Gastroesophageal sphincter (tissue), 4 donors: ENCODE measurements at places on chromosomes 2 and 18. TPM values are rescaled to one million over a fixed set of nuclear protein-coding genes. Genes with fewer than 3 reads are reported as not detected.

DNA sequence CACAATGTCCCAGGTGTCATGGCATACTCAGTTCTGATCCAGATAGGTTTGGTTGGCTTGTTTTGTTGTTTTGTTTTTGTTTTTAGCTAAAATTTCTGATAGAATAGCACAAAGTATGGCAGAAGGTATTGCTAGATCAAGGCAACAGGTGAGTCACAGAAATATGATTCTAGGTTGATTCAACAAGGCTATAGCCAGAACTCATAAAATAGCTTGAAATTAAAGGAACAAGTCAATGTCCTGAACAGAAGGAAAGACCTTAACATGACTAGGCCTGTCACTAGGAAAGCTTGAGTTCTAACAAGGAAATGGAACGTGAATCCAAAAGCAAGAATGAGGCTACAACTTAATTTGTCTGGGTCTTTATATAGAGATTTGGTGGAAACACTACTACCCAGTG lies 157.1 kb downstream of the GALNT3 start:
- no peak for ATAC-seq

DNA sequence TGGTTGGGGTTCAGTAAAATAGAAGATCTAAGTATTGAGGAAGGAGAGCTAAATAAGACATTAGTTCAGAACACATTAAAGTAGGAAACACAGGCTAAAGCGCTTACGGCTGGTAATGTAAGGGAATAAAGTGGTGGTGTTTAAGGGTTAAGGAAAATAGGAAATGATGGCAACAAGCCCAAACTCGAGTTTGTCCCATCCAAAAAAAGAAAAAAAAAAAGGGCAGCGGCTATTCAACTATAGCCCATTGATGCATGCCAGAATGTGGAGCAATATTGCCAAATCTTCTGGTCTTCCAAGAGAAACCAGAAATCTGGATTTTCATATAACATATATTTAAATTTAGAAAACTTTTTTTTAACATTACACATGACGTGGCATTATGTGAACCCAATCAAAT lies 161.0 kb downstream of the ARHGAP15 start:
- no peak for ATAC-seq

DNA sequence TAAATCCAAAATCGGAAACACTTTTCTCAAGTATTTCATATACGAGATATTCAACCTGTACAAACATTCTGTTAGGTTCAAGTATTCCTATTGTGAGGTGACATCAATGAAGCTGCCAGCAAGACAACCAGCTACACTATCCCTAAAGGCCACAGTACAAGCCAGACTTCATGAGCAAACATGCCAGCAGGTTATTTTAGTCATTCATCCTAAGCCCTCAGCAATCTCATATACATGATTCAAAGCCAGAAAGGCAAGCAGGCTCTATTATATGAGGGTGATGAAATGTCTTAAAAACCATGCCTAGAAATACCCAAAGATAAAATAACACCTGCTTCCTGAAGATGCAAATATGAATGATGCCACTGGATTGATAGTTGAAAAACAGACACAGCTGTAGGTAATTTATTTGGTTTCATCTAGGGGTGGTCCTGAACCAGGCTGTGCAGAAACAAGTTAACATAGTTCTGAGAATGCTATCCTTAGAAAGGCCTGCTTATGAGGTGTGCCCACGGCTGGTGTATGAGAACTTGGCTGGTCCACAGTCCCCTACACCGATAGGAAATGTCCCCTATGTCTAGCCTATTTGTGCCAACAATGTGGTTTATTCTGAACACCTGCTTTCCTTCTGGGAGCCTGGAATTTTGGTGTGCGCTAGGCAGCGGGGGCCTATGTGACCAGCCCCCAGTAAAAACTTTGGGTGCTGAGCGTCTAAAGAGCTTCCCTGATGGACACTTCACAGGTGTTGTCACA lies 48.2 kb upstream of the KIDINS220 start:
- ATAC-seq = no peak

- ATAC-seq = no peak
Observed at GRCh38 chr18:31252522-31252921, 65.4 kb upstream of the DSG1 start.

The IL18RAP gene
- 0.47 TPM for total RNA-seq

- ATAC-seq = no peak
Observed at GRCh38 chr2:37349231-37349860, 4.9 kb downstream of the QPCT start.

The HOXD13 gene
- total RNA-seq = not detected

The POTEC gene
- not detected for total RNA-seq
